ENCODE measurements at places on chromosomes 3 and 15.

GRCh38 chr3:109809513-109809912, 472.2 kb upstream of the DPPA4 start:
- DNase-seq, result no peak

DNA sequence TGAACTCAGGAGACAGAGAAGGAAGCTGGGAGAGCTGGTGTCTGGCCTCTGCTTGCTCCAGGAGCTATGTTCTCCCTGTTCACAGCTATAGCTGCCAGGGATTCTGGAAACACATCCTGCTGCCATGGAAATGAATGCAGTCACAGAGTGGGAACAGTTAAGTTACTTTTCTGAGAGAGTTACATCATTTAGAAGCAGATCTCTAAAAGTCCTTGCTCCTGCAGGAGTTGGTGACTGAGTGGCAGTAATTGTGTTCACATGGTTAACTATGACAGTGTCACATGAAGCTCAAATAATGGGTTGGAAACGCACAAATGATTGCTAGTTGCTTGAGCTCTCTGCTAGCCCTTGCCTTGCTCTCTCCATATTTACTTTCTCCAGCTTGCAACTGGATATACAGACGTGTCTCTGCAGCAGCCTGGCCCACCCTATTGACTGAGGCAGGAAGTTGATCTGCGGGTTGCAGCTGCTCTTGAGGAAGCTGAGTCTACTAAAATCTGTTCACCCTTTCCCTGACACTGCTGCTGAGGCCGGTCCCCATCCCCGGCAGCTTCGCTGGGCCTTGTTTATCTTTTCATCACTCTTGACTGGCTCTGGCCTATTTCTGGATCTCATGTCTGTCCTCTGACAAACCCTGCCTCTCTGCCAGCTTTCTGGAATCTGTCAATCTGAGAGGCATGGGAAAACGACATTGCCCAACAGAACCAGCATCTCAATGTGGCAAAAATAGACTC, 16.7 kb upstream of the ISLR start:
- peak; percentile 33 for DNase-seq

DNA sequence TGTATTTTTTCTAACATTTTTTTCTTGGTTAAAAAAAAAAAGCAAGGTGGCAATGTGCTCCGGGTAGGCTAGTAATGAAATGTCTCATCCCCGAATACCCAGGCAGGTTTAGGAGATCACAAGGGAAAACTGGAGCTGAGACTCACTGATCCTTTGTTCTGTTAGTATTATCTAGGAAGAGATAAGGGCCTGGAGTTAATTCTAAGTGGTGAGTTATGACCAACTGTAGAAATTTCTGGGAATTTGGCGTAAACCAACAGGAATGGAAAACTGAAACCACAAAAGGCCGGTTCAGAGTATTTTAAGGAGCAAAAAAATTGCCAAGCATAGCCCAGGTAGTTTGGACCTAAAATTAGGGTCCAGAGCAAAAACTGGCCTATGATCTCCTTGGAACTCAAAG, 12.4 kb downstream of the PPM1M start:
- DNase-seq, result no peak

- DNase-seq, result no peak
Measured at GRCh38 chr3:129812589-129812988, 80.9 kb downstream of the TMCC1 start.

- no peak for DNase-seq
Measured at GRCh38 chr15:51048308-51048707, 46.4 kb downstream of the TNFAIP8L3 start.

GRCh38 chr15:82640672-82641071, 6.5 kb downstream of the CPEB1 start:
- no peak for DNase-seq

DNA sequence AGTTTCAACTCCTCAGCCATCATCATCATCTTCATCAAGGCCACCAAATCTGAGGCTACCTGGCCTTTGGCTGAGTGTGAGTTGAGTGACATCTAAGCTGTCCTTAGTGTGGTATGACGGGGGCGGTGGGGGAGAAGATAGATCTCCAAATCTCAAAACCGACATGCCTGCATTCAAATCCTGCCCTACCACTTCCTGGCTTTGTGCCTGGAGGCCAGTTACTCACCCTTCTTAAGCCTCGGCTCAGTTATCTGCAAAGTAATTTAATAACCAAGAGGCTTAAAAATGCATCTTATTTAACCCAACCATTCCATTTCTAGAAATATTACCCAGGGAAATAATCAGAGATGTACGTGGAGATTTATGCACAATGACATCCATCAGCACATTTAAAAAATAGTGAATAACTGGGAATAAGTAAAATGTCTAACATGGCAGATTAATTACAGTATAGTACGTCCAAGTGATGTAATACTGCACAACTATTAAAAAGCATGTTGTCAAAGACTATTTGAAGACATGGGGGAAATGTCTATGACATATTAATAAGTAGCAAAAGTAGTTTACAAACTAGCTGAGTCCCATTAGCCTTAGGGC, 167.4 kb downstream of the NTRK3 start:
- no peak for DNase-seq

GRCh38 chr15:78715930-78716329, 74.9 kb upstream of the CHRNB4 start:
- no peak for DNase-seq

- DNase-seq, result no peak
Measured at GRCh38 chr3:12191559-12191958, 32.8 kb upstream of the TIMP4 start.

- no peak for DNase-seq
Measured at GRCh38 chr15:70222606-70223005, 124.9 kb upstream of the TLE3 start.

DNA sequence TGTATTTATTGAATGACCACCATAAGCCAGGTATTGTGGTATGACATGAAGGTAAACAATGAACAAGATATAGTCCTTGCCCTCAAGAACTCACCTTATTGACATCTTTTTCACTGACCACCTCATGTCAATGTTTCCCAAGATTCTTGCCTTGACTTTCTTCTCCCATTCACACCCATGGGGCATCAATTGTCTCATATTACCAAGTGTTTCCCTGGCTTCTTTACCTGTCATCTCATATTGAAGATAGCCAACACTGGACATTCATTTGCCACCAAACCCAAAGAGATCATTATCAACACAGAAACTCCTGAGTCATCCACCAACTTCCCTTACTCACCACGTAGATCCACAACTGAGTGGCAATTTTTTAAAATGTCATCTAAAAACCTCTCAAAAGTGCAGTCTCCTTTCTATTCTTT, 2.2 kb downstream of the EFHB start:
- DNase-seq, result no peak

- DNase-seq, result no peak
Measured at GRCh38 chr3:187706971-187707370, 4.6 kb upstream of the RTP2 start.

DNA sequence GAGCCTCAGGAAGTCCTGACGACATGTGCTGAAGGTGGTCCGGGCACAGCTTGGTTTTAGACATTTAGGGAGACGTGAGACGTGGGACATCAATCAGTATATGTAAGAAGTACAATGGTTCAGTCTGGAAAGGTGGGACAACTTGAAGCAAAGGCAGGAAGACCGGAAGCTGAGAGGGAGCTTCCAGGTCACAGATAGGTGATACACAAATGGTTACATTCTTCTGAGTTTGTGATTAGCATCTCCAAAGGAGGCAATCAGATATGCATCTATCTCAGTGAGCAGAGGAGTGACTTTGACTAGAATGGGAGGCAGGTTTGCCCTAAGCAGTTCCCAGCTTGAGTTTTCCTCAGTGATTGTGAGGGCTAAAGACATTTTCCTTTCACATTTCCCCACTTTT, 282.1 kb downstream of the RYR3 start:
- DNase-seq, result no peak

- DNase-seq, result no peak
Measured at GRCh38 chr3:160169139-160169976, 55.9 kb upstream of the C3orf80 start.

DNA sequence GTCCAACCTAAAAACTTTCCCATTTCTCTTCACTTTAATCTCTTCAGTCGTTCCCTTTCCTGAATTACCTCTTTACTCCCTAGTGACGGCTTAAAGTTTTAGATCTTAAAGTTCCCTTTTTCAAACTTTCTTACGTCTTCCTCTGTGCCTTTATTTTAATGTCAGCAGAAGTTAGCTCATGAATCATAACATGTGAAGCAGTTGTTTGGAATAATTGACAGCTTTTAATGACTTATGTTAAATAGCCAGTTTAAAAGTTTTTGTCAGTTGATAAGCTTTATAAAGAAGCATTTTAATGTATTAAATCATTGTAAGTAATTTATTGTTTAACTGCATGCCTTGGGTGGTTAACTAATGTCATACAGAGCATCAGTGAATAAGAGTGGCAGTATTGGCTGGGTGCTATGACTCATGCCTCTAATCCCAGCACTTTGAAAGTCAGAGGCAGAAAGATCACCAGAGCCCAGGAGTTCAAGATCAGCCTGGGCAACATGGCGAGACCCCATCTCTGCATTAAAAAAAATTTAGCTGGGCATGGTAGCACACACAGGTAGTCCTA, 33.9 kb downstream of the PIK3CA start:
- no peak for DNase-seq

- peak; percentile 73 for DNase-seq
Measured at GRCh38 chr3:127014536-127015281, 31.8 kb downstream of the PLXNA1 start.

DNA sequence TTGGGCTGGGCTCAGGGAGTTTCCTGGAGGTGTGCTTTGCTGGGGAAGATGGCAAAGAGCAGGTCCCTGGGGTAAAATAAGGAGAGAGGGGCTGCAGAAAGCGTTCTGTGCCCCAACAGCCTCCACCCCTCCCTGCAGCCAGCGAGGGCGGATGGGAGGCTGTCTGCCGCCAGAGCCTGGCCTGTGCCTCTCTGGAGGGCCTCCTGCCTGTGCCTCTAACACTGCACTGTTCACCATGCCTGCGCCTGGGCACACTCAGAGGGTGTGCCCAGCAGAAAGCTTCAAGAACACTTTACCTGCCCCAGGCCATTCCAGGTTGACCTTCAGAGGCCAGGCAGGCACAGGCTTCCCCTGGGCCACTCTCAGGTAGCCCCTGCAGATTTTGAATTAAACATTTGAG, 77.7 kb upstream of the KLF13 start:
- no peak for DNase-seq

GRCh38 chr3:186361762-186362536, at the start of gene DGKG:
DGKG (minus strand) TSS chr3:186362234; CDS start chr3:186320459, 41,775 bp downstream.
- peak; percentile 73 for DNase-seq

- peak; percentile 41 for DNase-seq
Measured at GRCh38 chr3:194102436-194102835, 33.5 kb upstream of the HES1 start.

DNA sequence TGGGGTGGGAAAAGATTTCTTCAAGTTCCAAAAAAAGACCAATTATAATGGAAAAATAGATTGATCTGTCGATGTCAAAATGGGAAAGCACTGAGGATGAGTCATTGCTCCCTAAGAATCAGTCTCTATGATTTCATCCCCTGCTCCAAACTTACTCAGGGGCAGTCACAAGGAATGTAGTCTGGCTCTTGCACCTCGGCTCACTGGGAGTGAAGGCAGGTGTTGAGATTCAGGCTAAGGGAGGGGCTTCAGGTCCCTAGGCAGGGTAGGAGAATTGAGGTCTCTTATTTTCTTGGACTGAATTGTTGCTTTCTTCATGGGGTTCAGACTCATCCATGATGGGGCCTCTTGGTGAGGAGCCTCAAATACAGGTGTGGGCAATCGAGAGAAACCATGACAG, 14.2 kb downstream of the ESYT3 start:
- DNase-seq, result no peak

- DNase-seq, result no peak
Measured at GRCh38 chr3:27094721-27095120, 274.5 kb downstream of the NEK10 start.

- no peak for DNase-seq
Measured at GRCh38 chr3:121424549-121424948, 121.2 kb downstream of the POLQ start.

DNA sequence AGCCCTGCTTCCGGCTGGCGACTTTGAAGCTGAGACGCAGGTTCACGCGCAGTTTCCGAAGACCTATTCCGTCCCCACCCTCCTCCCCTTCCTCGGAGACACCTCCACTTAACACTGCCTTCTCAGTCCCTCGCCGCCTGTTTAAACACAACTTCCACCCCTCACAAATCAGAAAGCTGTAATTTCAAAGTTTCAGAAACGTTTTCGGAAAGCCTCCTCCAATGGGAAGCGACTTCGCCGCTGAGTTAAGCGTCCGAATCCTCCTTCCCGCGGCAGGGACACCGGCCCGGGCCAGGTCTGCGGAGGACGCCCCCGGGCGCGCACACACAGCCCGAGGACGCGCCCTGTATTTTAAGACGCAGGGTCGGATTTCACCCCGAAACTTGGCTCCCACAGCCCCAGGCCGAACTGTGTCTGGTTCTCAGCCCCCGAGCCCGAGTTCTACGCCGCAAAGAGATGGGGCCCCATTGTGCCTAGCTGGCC, 559 bp upstream of the LRRN1 start:
- peak; percentile 15 for DNase-seq

DNA sequence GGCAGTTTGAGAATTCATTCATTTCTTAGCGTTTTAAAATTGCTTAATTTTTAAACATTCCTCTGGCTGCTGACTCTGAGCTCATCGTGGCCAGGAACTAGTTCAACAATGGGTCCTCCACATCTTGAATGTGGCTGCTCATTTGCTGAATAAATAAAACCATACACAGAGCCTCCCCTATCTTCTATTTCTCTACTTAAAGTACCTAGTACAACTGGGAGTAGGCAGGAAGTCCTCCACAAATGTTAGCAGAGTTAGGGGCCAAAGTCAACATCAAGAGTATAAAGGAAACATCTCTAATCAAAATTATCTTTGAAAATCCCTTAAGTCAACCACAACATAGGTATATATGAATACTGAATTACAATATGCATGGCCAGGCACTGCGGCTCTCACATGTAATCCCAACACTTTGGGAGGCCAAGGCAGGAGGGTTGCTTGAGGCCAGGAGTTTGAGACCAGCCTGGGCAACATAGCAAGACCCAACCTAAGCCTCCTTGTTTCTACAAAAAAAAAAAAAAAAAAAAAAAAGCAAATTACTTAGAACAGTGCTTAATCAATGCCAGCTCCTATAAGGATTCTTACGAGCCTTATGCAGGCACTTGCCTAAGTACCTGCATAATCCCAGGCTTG, 57.5 kb upstream of the LMOD3 start:
- no peak for DNase-seq

- no peak for DNase-seq
Measured at GRCh38 chr3:27326629-27327545, 42.3 kb downstream of the NEK10 start.

GRCh38 chr3:57701781-57702180, 8.9 kb upstream of the DENND6A start:
- no peak for DNase-seq

DNA sequence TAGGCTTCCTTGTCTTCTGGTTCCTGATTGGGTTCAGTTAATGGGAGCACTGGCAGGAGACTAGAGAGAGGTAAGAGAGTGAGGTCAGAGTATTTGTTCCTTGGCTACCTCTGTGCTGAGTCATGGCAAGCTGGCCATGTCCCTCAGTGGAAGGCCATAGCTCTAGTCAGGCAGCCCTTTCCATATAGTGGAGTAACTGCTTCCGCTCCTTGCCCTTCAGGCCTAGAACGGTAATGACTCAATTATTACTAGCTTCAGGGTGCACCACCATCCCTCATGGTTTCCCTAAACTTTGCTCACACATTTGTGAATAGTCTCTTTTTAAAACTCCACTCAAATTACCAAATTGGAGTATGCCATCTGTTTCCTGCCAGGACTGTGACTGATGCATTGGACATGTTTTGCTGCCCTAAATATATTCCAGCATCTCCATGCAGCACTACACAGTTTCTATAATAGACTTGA, 10.5 kb upstream of the ANO10 start:
- no peak for DNase-seq

GRCh38 chr3:176769547-176770190, 427.6 kb downstream of the TBL1XR1 start:
- no peak for DNase-seq

Data from GM10248 (cell line).